ENCODE measurements at places on chromosomes 1 and 21. TPM values are rescaled to one million over a fixed set of nuclear protein-coding genes. Genes with fewer than 3 reads are reported as not detected.

SYPL2 gene
- total RNA-seq = not detected

SUCO gene
- total RNA-seq = 34.5 TPM

DNM3 gene
- total RNA-seq = 3.0 TPM

NBPF4 gene
- not detected for total RNA-seq

CHIT1 gene
- 6.7 TPM for total RNA-seq

TTC22 gene
- 3.6 TPM for total RNA-seq

ACTL8 gene
- not detected for total RNA-seq

ESRRG gene
- not detected for total RNA-seq
